Caudate nucleus (tissue), 63 donors: ENCODE measurements at places on chromosomes 1 and 21.

GRCh38 chr1:239386453-239387303, at the start of gene CHRM3:
Gene CHRM3 (plus strand): TSS chr1:239386568. CDS start chr1:239907452, 520,884 bp downstream.
- no peak for DNase-seq

DNA sequence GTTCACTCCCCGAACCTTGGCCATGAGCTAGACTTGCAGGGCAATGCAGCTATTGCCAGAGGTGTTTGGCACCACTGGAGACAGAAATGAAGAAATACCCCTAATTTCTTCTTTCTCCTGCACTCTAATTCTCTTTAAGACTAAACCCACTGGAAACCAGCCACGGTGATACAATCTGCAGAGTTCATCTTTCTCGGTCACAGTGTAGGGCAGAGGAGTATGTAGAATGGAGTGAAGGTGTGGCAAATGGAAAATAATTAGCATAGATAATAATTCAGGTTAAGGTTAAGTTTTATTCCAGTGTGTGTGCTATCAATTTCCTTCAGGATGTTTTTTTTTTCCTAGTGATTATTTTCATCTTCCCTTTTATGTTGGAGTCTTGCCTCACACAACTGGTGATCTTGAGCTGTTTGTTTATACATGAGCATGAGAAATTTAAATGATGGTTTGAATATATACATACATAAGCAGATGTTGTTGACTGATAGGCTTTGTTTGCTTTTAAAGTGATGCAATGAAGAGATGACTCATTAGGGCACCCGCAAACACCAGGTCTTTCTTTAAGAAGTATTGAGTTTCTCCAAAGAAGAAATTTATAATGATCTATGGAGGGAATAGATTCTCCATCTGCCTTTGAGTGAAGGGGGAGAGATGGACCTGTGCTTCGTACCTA, 81.9 kb downstream of the SPATA17 start:
- no peak for DNase-seq

DNA sequence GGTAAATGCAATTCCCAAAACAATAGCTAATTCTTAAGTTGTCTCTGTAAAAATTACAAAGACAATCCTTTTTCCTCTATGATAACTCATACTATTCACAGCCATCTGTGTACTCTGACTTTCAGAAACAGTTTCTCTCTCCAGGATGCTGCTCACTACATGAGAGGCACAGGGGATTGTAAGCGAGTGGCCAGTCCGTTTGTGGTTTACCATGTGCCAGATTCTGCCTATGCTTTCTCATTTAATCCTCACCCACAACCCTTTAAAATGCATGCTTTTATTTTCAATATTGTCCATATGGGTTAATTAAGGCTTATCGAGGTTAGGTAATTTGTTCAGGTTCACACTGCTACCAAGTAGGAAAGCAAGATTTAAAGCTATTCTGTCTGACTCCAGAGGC, 23.0 kb downstream of the RGS1 start:
- no peak for DNase-seq

- DNase-seq = no peak
These were observed 217.8 kb upstream of the B3GALT2 start for GRCh38 chr1:193404236-193404635.

- DNase-seq = no peak
These were observed 19.7 kb downstream of the ACBD6 start for GRCh38 chr1:180482425-180483275.

DNA sequence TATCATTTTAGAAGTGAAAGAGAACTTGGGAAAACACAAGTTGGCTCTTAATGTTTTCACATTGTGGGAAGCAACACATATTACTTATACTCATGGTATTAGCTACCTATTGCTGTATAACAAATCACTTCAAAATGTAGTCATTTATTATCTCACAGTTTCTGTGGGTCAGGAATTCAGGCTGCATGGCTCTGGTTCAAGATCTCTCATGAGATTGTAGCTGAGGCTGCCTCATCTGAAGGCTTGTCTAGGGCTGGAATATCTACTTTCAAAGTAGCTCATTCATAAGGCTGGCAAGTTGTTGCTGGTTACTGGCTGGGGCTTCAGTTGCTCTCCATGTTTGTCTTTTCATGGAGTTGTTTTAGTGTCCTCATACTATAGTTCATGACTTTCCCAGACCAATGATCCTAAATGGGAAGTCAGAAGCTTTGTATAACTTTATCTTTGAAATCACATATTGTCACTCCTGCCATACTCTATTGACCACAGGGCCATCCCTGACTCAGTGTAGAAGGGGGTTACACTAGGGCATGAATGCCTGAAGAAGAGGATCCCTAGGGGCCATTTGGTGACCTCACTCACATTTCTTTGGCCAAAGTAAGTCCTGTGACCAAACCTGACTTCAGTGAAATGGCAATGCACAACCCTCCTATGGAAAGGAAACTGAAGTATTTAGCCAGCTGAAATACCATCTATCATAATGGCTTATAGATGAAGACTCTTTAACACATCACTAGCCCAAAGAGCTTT, 37.9 kb upstream of the POU2F1 start:
- no peak for DNase-seq

GRCh38 chr1:119784191-119784781, 15.6 kb upstream of the HMGCS2 start:
- DNase-seq = no peak

GRCh38 chr1:14826172-14826636, 227.7 kb downstream of the KAZN start:
- no peak for DNase-seq

- no peak for DNase-seq
These were observed 21.9 kb upstream of the PKN2 start for GRCh38 chr1:88661951-88662699.

DNA sequence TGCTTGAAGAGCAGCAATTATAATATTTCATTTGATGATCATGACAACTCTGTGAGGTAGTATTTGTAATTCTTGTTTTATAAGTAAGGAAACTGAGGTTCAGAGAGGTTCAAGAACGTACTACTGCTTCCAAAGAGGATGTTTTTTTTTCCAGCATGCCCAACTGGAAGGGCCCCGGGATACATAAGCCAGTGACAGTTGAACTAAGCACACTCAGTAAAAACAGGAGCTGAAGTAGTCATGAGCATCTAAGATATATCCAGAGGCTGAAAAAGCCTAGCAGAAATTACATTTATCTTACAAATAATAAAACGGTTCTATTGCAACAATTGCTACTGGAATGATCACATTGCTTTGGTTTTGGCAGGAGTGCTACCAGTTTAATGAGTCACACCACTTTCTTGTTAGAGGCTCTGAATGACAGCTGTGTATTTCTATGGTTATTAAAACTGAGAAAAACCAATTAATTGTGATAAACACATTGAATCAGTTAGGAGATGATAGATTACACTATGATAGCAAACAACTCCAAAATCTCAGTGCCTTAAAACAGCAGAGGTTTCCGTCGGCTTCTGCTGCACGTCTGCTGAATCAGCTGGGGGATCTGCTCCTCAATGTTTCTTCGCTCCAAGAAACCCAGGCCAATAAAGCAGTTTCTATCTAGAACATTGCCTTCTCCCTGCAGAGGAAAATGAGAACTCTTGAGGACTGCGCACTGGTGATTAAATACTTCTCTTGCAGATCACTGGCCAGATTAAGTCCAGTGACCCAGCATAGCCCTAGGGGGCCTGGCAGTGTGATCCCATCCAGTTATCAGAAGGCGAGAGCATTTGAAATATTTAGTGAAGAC, 522.7 kb downstream of the PLPP3 start:
- DNase-seq = no peak

DNA sequence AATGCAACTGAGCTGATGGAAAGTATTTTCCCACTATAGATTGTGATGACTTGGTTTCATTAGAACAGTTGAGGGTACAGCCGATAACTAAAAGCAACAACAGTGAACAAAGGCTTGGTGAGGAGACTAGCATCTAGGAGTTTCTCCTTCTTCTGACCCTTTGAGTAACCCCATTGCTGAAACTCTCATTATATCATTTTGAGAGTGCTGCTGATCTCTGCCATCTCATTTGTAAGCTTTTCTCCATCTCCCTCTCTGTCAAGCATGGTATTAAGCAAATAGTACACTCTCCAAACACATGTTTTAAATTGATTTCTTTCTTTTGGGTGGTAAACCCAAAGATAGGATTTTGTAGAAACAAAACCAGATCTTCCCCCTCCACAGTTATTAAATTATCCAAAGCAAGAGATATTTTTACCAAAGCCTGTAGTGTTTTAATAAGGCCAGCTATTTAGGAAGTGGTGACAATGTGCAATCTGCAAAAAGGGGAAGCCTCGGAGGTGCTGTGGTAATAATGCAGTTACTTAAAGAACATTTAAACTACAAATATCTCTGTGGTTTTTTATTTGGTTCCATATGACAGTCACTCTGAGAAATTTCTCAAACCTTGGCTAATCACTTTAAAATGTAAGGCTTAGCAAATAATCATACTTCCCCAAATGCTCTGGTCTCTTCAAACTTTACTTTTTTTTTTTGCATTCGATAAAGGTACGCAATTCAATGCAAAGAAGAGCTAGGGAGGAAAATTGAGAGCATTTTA, 287.5 kb downstream of the HLX start:
- no peak for DNase-seq

- no peak for DNase-seq
These were observed 119.2 kb downstream of the ZNF644 start for GRCh38 chr1:90902672-90903071.

GRCh38 chr1:55232448-55233144, 17.4 kb upstream of the USP24 start:
- DNase-seq = no peak

DNA sequence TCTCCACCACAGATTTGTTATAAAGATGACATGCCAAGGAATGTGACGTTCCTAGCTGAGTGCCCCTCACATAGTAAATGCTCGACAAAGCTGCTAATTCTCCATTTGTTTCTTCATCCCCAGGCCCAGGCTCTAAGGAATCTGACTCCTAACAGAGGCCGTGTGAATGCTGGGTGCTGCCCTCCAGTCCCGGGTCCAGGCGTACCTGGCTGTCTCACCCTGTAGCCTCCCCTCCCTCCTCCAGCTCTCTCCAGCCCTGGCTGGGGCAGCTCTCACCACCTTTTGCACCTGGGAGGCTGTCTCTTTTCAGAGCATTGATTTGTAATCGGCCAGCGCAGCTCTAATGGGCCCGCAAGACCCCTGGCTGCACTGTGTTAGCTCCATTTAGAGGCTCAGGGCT, 11.2 kb upstream of the KLHDC7A start:
- DNase-seq = no peak

- DNase-seq = no peak
These were observed 72.7 kb downstream of the MAST2 start for GRCh38 chr1:45876000-45876617.

DNA sequence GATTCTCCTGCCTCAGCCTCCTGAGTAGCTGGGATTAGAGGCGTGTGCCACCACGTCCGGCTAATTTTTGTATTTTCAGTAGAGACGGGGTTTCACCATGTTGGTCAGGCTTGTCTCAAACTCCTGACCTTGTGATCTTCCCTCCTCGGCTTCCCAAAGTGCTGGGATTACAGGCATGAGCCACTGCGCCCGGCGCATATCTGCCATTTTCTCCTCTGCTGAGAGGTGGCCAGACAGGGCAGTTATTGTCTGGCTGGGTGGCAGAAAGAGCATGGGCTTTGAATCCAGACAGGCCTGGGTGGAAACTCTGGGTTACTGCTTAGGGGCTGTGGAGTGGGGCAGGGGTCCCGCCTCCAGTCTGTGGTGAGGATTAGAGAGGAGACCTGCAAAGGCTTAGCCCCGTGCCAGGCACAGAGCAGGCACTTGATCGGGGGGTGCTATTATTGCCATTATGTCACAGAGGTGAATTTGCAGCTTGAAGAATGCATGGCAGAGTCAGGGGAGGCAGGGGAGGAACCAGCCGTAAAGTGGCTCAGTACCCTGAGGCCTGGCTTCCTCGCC, 73.9 kb downstream of the MAN1C1 start:
- DNase-seq = no peak

- DNase-seq = no peak
These were observed 22.2 kb upstream of the TMEM200B start for GRCh38 chr1:29145739-29146437.

GRCh38 chr1:162670928-162671663, 38.8 kb downstream of the DDR2 start:
- DNase-seq = no peak

GRCh38 chr1:3483801-3484444, 29.5 kb downstream of the ARHGEF16 start:
- no peak for DNase-seq

- DNase-seq = no peak
These were observed 36.7 kb upstream of the HAO2 start for GRCh38 chr1:119331915-119332314.
